ENCODE measurements at places on chromosomes 12 and 14.
A peak's percentile ranks its signal among the peaks of the same experiment; 100 is the strongest.

DNA sequence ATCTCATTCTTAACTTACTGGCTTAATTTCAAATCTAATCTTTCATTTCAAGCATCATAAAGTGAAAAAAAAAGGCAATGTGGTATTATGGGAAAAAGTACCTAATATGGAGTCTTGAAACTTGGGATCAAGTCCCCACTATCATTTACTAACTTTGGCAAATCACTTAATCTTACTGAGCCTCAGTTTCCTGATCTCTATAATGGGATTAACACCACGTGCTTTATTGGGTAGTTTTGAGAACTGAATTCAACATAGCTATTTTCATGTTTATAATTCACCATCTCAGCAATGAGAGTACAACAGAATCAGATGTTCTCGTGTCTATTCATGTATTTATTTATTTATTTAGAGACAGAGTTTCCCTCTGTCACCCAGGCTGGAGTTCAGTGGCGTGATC lies 78.3 kb downstream of the NTN4 start:
- no peak for DNase-seq

- no peak for DNase-seq
These were observed 62.4 kb upstream of the BCL2L14 start for GRCh38 chr12:12008232-12008850.

DNA sequence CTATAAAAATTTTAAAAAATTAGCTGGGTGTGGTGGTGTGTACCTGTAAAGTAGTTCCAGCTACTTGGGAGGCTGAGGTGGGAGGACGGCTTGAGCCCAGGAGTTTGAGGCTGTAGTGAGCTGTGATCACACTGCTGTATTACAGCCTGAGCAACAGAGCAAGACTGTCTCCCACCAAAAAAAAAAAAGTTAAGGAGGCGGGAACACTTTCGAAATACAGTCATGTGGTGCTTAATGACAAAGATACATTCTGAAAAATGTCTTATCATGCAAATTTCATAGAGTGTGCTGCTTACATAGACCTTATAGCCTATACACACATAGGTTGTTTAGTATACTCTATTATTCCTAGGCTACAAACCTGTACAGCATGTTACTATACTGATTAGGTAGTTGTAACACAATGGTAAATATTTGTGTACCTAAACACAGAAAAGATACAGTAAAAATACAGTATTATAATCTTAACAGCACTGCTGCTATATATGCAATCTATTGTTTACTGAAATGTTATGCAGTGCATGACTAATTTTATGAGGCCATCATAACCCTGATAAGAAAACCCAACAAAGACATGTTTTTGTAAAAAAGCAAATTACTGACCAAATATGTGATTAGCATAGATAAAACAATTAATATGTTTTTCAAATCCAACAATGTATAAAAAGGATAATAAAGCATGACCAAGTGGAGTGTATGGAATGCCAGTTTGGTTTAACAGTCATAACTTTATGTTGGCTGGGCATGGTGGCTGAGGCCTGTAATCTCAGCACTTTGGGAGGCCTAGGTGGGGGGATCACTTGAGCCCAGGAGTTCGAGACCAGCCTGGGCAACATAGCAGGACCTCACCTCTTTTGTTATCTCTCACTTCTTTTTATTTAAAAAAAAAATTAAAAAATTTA lies 11.4 kb downstream of the EIF2S1 start:
- DNase-seq = no peak

DNA sequence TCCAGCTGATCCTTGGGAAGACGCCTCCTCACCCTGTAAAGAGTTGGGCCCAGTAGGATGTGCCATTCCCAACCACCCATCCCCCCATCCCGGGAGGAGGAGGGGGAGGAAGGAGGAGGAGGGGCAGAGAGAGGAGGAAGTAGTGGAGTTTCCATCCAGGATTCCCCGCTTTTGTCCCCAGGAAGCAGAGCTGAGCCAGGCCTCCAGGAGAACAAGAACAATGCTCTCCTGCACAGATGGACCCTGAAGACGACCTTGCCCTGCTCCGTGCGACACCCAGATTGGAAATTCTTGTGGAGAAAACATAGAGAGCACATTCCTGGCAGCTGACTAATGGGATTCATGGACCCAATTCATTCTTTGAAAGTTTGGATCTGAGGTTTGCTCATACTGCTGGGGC lies 132.3 kb upstream of the CRY1 start:
- DNase-seq = no peak

DNA sequence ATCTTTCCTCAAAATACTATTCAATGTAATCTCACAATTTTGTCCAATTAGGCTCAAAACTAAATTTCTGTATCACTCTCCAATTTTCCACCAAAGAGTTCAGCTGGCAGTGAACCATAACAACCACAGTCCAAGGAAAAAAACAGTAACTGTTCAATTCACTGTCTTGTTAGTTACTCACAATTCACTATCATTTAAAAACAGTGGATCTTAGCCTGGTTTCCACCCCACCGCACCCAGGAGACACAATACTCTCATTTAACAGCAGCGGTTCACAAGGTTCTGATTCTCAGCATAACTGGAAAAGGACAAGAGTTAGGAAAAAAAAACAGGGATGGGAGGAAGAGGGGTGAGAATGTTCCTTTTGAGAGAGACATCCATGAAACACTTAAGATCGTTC lies 40.5 kb downstream of the MED13L start:
- no peak for DNase-seq

- no peak for DNase-seq
These were observed 121.0 kb upstream of the VRK1 start for GRCh38 chr14:96676166-96676565.

DNA sequence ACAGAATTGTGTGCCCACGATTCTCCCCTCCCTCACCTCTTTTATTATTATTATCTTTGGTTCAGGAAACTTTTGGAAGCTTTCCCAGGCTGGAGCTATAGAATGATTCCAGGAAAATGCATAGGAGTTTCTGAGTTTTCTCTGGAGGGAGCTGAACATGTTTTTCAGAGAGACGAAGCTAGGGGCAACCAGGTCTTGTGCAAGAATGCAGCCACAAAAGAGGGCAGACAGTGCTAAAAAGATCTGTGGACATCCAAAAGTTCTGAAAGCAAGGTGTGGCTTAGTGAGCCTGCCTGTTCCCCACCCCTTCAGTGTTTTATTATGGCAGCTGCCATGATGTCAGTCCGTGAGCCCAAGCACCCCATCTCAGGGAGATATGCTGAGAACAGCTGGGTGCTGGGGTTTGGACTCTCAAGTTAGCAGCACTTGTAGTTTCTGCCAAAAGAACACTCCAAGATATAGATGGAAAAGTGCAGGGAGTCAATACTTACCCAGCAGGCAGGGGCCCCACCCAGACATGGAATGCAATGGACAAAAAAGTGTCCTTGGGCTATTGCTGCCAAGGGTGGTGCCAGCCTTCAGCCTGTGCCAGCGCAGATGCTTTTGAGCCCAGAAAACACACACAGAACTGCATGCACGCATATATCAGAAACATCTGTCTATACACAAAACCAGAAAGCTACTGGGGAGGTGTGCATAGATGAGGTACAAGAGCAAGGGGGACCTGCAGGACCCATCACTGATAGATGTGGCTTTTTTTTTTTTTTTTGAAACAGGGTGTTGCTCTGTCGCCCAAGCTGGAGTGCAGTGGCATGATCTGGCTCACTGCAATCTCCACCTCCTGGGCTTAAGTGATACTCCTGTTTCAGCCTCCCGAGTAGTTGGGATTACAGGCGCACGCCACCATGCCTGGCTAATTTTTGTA lies 17.0 kb upstream of the IRF2BPL start:
- DNase-seq = no peak

GRCh38 chr14:89277203-89277602 lies 139.8 kb downstream of the FOXN3 start:
- DNase-seq = no peak

GRCh38 chr12:90710711-90711110 lies 244.3 kb downstream of the CCER1 start:
- no peak for DNase-seq

DNA sequence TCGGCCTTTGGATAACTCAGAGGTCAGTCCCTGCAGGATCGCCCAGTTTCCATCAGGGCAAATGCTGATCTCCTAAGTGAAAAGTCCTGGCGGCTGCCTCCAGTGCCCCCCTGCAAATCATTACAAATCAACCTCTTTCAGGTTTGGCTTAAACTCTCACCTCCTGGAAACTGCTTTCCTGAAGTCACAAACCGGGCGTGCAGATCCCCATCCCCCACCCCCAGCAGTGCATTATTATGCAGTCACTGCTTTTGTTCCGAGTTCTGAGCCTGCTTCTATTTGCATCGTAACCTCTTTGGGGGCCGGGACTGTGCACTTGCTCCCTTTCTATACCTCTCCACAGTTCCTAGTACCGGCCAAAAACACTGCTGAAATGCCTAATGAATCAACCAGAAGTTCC lies at the start of gene USP44:
Gene USP44, minus strand, starts transcription at position 172 of the 400 bp plus-strand sequence. CDS start 17,220 bp downstream, outside the sequence.
- DNase-seq = no peak

GRCh38 chr12:46480724-46481123 lies 108.2 kb upstream of the SLC38A2 start:
- DNase-seq = no peak

- no peak for DNase-seq
These were observed 42.7 kb upstream of the CDK17 start for GRCh38 chr12:96442906-96443305.

DNA sequence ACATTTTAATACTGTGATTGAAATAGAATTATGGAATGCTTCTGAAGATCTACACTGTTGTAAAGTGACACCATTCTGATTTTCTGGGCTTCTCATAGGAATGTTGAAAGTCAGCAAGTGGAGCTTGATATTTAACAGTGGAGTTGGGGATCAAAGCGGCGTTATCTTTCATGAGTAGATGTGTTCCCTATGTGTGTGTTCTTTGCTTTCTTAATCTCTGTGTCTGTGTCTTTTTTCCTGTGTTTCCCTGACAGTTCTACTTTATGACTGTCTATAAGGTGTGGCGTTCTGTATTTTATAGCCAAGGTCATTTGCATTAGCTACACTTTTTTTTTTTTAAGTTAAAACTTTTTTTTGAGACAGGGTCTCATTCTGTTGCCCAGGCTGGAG lies 24.7 kb downstream of the SYNE2 start:
- DNase-seq = no peak

DNA sequence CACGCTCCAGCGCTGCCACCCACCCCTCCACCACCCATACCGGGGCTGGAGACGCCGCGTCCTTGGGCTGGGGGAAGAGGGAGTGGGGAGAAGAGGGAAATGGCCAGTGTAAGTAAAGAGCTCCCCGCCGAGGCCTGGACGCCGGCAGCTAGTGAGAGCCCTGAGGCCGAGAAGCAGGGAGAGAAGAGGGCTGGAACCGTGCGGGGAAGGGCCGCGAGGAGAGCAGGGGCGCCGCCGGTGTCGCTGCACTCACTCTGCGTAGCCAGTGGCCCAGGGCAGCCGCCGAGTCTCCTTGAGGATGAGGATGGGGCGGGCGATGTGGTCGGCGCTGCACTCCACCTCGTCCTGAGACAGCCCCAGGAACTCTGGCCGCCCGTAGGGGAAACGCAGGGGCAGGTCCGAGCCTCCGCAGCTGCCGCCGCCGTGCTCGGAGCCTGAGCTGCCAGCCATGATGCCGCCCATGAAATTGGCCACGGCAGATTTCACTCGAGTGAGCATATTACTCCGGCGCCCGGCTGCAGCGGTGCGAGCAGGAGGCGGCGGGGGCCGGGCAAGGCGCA lies 631 bp downstream of the PPM1H start:
- no peak for DNase-seq

GRCh38 chr12:6891646-6892001 lies 13.0 kb upstream of the LRRC23 start:
- DNase-seq = no peak

DNA sequence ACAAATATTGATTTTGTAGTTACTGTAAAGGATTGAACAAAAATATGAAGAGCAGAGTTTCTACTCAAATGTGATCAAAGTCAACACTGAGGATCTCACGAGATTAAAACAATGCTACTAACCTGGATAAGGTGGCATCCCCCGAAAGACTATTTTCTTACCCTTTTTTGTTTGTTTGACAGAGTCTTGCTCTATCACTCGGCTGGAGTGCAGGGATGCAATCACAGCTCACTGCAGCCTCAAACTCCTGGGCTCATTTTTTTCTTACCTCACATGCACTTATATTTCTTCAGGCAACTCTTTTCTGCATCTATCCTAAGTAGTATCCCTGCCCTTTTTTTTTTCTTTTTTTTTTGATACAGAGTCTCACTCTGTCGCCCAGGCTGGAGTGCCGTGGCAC lies 109.2 kb downstream of the VEZT start:
- DNase-seq = no peak

- peak; percentile 55 for DNase-seq
These were observed 230.8 kb downstream of the FOXN3 start for GRCh38 chr14:89185919-89186855.

DNA sequence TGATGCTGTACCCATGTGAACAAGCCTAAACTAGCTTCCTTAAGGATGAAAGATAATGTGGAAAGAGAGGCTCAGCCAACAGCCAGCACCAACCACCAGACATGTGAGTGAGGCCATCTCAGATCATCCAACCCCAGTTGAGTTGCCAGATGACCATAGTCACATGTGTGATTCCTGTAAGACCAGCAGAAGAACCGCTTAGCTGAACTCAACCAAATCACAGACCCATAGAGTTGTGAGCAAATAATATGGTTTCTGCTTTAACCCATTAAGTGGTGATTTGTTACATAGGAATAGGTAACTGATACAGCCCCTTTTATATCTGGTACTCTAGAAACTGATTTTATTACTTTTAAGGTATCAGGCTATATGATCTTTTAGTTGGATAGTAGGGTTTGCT lies 17.6 kb upstream of the ELK3 start:
- DNase-seq = no peak

DNA sequence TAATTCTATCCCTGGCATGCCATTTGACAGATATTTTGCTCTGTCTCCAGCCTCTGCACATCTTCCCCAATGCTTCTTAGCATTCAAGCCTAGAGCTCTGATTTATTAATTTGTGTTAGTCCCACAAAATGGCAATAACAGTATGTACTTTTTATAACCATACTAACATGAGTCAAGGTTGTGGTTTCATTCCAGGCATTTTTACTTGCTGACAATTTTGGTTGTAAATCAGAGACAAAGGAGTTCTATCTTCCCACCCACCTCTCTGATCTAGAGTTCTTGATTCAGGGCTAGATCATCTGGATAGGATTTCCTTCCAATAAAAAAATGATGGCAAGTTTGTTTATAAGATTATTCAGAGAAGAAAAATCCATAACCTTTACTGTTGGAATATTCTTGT lies 18.5 kb upstream of the CISTR start:
- no peak for DNase-seq

- DNase-seq = no peak
These were observed 149.5 kb downstream of the IPO8 start for GRCh38 chr12:30546121-30546520.

- no peak for DNase-seq
These were observed 7.5 kb downstream of the MAP3K9 start for GRCh38 chr14:70801836-70802235.

GRCh38 chr14:98056946-98057345 lies 1215.1 kb downstream of the BCL11B start:
- no peak for DNase-seq

GRCh38 chr12:110705309-110705708 lies 16.4 kb upstream of the HVCN1 start:
- no peak for DNase-seq
